ENCODE measurements at places on chromosomes 16 and 17.

DNA sequence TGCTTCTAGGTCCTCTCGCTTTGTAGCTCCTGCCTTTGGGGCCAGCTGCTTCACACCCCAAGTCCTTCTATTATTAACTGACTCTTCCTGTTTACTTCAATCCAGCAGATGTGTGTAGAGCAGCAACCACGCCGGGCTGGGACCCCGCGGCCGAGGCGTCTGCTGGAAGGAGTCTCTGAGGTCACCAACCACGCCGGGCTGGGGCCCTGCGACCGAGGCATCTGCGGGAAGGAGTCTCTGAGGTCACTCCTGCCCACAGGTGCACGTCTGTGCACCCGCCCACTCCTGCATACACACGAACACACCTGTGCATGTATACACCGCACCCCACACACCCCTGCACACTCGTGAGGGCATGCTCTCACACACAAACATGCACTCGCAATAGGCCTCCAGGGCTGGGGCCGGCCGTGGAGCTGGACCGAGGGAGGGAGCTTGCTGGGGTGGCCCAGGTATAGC lies 7.8 kb upstream of the TEX19 start:
- no peak for DNase-seq

DNA sequence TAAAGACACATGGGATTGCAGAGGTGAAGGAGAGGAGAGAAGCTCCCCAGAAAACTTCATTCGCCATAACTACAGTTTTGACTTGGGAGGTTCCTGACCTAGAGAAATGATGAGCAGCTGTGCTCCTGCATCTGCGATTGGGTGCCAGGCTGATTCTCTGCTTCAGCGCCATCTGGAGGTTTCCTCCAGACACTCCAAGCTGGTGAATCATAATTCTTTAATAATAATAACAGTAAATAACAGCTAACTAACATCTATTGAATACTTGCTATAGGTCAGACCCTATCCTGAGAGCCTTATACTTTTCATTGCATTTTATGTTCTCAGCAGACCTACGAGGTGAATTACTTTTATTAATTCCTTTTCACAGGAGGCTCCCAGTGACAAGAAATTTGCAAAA lies 575.8 kb downstream of the TOX3 start:
- no peak for DNase-seq

DNA sequence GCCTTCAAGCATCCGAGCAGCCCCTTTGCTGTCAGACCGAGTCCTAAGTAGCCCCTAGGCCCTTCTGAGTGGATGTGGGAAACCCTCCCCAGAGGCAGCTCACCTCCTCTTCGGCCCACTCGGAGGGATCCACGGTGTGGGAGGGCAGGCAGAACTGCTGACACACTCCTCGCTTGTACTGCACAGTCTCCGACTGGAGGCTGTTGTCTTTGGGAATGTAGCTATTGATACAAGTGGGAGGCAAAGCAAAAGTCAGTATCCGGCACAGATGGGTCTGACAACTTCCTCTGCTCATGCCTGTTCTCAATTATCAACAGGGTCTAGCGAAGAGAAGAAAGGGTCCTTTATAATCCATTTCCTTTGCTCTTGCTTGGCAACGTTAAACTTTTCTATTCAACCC lies 25.9 kb upstream of the FOXJ1 start:
- DNase-seq = no peak

DNA sequence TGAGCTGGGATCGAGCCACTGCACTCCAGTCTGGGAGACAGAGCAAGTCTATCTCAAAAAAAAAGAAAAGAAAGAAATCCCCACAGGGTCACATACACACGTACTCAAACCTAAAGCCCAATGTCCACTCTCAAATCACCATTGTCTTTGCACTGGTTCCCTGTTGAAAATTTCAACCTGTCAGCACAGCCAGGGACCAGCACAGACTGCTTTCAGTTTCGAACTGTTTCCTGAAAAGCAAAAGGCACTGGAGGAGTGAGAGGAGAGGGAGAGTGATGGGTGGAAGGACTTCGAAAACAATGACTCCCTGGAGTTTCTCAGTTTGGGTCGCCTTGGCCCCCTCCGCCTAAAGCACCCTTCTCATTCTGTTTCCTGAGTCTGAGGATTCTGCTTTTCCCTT lies 9.0 kb upstream of the CD300C start:
- DNase-seq = no peak

GRCh38 chr16:21084631-21085225 lies 65.9 kb downstream of the DNAH3 start:
- no peak for DNase-seq

DNA sequence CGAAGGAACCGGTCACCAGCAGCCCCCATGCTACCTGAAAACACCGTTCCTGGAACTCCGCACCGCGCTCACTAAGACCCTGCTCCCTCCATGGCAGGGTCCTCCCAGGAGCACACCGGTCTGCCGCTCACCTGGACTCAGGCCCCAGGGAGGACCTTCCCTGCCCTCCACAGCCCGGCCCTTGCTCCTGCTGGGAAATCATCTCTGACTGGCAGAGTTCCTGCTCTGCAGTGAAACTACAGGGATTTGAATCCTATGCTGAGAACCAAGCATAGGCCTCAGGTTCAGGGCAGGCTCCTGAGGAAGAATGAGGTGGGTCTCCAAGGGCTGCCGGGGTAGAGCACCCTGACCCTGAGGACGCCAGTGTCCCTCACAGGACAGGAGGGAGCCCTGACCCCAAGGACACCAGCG lies 88.5 kb downstream of the KCNJ12 start:
- DNase-seq = no peak

DNA sequence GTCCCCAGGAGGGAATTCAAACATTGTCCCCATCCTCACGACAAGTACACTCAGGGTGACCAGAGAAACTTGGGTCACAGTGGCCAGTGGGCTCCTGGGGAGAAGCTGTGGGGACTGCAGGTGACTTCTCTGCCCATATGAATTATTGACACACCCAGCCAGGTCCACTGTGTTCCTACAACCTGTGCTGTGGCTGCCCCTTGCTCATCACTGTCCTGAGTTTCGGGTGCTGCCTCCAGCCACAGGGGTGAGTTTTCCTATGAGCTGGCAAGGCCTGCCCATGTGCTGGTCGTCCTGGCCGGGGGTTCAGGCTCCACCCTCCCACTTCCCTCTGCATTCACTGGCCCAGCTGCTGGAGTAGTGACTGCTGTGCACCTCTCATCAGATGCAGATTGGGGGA lies 59.0 kb upstream of the RBFOX3 start:
- DNase-seq = no peak

DNA sequence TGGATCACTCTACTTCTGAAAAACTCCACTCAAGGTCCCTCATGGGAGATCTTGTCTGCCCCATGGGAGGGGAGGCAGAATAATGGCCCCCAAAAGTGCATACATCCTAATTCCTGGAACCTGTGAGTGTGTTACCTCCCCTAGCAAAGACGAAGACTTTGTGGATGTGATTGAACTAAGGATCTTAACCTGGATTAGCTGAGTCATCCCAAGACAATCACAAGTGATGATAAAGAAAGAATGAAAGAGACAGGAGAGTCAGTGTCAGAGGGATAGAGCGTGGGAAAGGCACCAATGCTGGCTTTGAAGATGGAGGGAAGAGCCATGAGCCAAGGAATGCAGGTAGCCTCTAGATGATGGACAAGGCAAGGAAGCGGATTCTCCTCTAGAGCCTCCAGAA lies 374.7 kb upstream of the DYNLRB2 start:
- no peak for DNase-seq

- DNase-seq = no peak
Measured at GRCh38 chr17:9308069-9308468, 267.6 kb downstream of the STX8 start.

DNA sequence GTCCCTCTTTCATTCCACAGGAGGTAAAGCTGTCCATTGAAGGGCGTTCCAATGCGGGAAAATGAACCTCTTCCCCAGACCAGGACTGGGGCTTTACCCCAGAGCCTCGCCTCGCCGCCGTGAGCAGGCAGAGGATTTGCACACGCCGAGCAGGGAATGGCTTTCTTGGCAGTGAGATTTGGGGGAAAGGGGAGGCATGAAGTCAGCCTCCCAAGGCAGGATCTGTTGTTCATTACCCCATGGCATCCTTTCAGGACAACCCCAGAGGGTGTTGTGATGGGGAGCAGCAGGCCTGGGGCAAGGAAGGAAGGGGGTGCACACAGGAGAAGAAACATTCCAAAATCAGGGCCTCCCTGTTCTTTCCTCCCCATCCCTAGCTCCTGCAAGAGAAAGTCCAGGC lies 6.0 kb downstream of the ATXN1L start:
- no peak for DNase-seq

GRCh38 chr17:74393346-74393942 lies 26.1 kb downstream of the GPR142 start:
- no peak for DNase-seq

- no peak for DNase-seq
Measured at GRCh38 chr16:12350945-12351344, 374.4 kb downstream of the SNX29 start.

DNA sequence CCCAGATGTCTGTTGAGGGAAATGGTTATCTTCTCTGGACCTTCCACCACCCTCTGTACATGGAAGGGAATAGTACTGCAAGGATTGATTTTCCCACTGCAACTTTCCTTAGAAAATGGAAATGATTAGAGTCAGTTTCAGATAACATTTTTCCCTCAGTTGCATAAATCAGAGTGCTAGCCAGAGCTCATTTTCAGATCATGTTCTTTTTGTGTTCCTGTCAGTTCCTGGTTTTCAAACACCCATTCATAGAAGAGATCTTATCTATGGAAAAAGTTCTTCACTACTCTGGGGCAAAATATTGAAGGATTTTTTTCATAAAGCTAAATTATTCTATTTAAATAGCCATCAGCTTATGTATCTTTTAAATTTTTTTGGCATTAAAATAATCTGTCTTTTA lies 11.7 kb upstream of the COX10 start:
- DNase-seq = no peak

- DNase-seq = no peak
Measured at GRCh38 chr16:3501783-3502400, 1.1 kb downstream of the CLUAP1 start.

DNA sequence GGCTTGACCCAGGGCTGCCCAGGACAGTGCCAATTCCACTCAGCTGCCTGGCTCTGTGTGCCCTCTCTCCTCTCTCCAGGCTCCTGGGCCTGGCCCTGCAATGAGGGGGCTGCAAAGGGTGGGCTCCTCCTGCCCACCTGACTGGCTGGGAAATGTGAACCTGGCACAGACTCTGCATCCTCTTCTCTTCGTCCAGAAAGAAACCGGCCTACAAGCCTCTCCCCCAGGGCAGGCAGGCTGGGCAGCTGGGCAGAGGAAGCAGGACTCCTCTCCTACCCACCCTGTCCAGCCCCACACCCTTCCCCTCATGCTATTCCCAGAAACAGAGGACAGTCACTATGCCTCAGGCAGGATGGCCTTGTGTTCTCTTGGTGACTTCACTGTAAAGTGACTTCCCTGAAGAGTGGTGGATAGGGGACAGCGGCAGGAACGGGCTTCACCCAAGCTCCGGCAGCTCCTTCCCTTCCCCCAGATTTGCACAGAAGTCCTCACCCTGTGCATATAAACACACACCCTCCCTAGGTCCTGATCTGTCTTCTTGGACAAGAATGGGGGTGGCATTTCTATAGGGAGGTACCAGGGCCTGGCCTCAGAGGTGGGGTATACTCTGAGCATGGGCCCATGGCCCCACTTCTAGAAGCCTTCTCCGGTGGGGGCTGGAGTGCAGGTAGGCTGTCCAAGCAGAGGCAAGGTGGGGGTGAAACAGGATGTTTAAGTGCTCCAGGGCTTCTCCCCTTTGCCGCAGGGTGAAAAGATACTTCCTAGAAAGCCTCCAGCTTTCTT lies 4.9 kb upstream of the STAT5A start:
- DNase-seq = no peak

DNA sequence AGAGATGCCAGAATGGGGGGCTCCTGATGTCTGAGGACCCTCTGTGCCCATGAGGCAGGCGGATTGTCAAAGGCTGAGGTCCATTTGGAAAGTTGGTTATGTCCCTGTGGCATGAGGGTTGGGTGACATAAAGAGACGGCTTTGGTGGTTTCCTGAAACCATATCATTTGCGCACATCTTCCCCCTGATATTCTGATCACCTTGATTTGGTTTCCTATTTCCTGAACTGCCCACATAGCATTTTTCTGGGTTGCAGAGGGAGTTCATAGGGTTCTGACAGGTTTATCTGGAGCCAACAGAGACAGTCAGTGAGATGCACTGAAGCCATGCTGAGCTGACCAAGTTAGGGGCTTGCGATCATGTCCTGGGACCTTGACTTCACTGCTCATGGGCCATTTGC lies 15.7 kb upstream of the RNF222 start:
- no peak for DNase-seq

DNA sequence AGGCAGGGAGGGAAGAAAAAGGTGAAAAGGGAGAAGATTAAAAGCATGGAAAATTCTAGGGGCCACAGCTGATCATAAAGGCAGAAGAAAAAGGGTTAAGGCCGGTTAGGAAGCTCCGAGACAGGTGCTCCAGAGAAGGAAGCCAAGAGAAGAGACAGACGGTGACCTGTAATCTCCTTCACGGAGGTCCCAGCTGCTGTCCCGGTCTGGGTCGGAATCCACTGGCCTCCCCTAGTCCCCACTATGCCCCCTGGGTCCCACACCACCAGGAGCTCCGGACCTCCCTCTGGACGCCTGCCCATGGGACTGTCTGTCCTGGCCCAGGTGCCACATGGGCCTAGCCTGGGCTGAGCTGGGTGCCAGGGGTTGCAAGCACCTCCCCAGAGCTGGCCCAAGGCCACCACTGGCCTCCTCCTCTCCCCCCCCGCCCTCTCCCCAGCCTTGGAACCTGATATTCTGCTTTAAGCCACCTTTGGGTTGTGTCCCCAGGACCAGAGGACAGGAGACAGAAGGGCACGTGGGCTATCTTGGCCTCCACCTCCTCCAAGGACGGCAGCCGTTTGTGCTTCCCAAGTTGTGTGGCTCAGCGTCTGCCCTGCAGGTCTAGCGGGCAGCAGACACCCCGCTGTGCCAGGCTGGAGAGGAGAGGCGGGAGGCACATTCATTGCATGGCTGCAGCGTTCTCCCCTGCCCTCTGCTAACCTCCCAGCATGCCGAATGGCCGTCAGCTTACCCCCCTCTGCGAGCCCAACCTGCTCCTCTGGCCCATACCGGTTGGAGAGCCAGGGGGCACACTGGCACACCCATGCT lies 102.4 kb downstream of the ENGASE start:
- DNase-seq = no peak

GRCh38 chr16:77555126-77555525 lies 120.3 kb upstream of the ADAMTS18 start:
- DNase-seq = no peak

GRCh38 chr16:55002419-55002818 lies 71.8 kb downstream of the IRX5 start:
- DNase-seq = no peak

GRCh38 chr17:692116-692515 lies 22.5 kb downstream of the VPS53 start:
- DNase-seq = no peak

DNA sequence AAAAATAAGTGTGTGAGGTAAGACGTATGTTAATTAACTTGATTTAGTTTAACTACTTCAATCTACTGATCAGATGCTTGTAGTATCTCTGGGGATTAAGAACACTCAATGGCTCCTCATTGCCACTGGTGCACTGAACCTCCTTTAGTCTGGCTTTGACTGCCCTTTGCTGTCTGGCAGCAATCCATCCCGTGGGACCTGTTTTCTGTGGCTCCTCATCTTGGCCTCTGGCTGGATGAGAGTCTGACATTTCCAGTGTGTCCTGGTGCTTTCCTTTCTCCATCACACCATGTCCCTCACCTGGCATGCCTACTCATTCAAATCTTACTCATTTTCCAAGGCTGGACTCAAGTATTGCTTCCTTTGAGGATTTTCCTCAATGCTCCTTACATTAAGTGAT lies 212.2 kb downstream of the CA10 start:
- no peak for DNase-seq

GRCh38 chr17:83153681-83154310 lies 74.4 kb downstream of the METRNL start:
- no peak for DNase-seq

Data from prostate gland (tissue), 2 donors.